Fibroblast of lung (primary cell): ENCODE measurements at places on chromosomes 16 and 17. TPM values are rescaled to one million over a fixed set of nuclear protein-coding genes. Genes with fewer than 3 reads are reported as not detected.

- no peak for DNase-seq
- no peaks in the 10 kb centered on the region for H3K4me1 ChIP-seq
- H3K36me3 ChIP-seq: no peaks in the 10 kb centered on the region
- no peak overlapping the region for H3K4me3 ChIP-seq
These were observed 137.9 kb downstream of the SOX9 start for GRCh38 chr17:72258711-72259110.

GRAP gene
- total RNA-seq: under 0.01 TPM in 1 of 2 replicates, not detected in the other

EVPLL gene
- not detected in 2 replicates for total RNA-seq

- no peaks in the 10 kb centered on the region for H3K27me3 ChIP-seq
- H3K36me3 ChIP-seq: no peaks in the 10 kb centered on the region
- no peak overlapping the region for H3K27ac ChIP-seq
- peak; percentile 45 for DNase-seq
These were observed 20.0 kb upstream of the KIF19 start for GRCh38 chr17:74305865-74306654.

CLN3 gene
- total RNA-seq: 19.3 and 23.3 TPM in 2 replicates

DNA sequence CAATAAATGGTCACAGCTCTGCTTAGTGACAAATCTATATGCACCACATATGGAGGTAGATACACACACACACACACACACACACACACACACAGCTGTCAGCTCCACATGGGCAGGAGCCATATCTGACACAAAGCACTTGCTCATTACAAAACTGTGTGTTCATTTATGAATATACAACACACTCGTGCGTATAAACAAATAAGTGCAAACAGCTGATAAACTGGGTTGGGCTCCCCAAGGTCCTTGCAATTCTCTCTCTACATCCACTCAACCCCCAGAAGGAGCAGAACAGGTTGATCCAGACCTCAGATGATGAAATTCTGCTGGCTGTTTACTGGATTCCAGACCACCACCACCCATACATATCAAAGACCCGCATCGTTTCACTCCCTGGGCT lies 140.7 kb downstream of the XYLT1 start:
- H3K36me3 ChIP-seq: no peaks in the 10 kb centered on the region
- H3K4me3 ChIP-seq: no peak overlapping the region
- no peak for DNase-seq
- H3K4me1 ChIP-seq: peaks cover 3% of the 10 kb centered on the region

GRCh38 chr16:1635070-1635469 lies 22.9 kb downstream of the CRAMP1 start:
- H3K4me3 ChIP-seq: no peak overlapping the region
- DNase-seq: no peak

DNA sequence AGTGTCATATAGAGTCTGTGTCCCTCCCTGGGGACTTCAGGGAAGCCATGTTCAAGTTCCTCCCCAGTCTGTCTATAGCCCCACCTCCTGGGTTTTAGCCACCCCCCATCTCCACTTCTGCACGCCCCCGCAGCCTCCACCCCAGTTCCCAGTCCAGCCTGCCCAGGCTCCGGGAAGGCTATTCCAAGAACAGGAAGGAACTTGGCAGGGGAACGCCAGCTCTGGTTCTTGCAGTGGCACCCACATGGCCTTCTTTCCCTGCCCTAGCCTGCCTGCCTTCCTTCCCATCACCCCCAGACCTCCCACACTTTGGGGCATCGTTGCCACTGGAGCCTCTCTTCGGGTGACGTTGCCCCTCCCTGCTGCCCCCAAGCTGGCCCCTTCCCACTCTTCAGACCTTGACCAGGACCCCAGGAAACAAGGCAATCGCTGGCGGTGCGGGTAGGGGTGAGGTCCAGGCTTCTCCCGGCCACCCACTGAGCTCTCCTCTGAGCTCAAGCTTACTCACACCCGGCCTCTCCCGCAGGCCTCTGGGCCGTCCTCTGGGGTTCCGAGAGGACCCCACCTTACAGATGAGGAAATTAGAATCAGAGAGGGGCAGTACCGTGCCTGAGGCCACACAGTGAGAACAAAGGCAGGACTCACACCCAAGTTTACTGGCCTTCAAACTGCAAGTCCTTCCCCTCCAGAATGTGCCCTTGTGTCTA lies 9.2 kb upstream of the CES4A start:
- H3K4me3 ChIP-seq: no peak overlapping the region
- H3K4me1 ChIP-seq: no peaks in the 10 kb centered on the region
- no peaks in the 10 kb centered on the region for H3K27me3 ChIP-seq
- no peak for DNase-seq

GRCh38 chr17:74690409-74690825 lies 22.3 kb downstream of the CD300LF start:
- no peaks in the 10 kb centered on the region for H3K4me1 ChIP-seq
- no peak overlapping the region for H3K4me3 ChIP-seq
- no peak overlapping the region for H3K27ac ChIP-seq
- H3K36me3 ChIP-seq: no peaks in the 10 kb centered on the region
- DNase-seq: no peak

CTF1 gene
- total RNA-seq: 1.8 and 5.3 TPM in 2 replicates

DNA sequence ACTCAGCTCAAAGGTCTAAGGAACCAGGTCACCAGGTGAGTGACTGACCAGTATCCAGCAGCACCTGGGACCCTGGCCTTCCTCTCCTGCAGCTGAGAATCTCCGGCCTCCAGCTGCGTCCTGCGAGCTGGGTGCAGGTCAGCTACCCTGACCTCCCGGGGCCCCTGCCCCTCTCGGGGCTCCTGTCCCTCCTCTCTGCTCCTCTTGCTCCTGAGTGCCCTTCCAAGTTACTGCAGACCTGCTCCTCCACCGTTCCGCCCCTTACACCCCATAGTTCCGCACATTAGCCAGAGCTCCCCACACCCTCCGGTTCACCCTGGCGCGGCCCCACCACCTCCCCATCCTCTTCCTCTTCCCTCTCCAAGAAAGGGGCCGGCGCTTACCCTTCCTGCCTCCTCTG lies 10.6 kb downstream of the FOXJ1 start:
- DNase-seq: no peak
- H3K4me1 ChIP-seq: no peaks in the 10 kb centered on the region
- H3K27ac ChIP-seq: no peak overlapping the region
- H3K27me3 ChIP-seq: peaks cover 28% of the 10 kb centered on the region

- no peak overlapping the region for H3K27ac ChIP-seq
- H3K27me3 ChIP-seq: no peaks in the 10 kb centered on the region
- DNase-seq: no peak
These were observed 7.5 kb downstream of the KRT12 start for GRCh38 chr17:40859536-40859935.

MYL11 gene
- not detected in 2 replicates for total RNA-seq

GRCh38 chr16:78705694-78706093 lies 606.2 kb downstream of the WWOX start:
- no peak overlapping the region for H3K4me3 ChIP-seq
- no peaks in the 10 kb centered on the region for H3K36me3 ChIP-seq
- H3K27ac ChIP-seq: no peak overlapping the region
- no peaks in the 10 kb centered on the region for H3K4me1 ChIP-seq
- peak; percentile 40 for DNase-seq

LAT gene
- total RNA-seq: 0.26 and 0.50 TPM in 2 replicates

GRCh38 chr17:28405632-28406472 lies at the start of gene SLC46A1:
Gene SLC46A1, minus strand, starts transcription at chr17:28406212. Its CDS starts 98 bp downstream, at chr17:28406114.
- peak within 1 kb of the TSS; percentile 70 for H3K4me3 ChIP-seq
- DNase-seq: no peak
- H3K4me1 ChIP-seq: peaks cover 2% of the 10 kb centered on the region
- no peaks in the 10 kb centered on the region for H3K27me3 ChIP-seq
- H3K36me3 ChIP-seq: no peaks in the 10 kb centered on the region

GRCh38 chr16:84911486-84912216 lies 91.9 kb downstream of the CRISPLD2 start:
- H3K4me3 ChIP-seq: no peak overlapping the region
- DNase-seq: peak; percentile 28
- H3K36me3 ChIP-seq: no peaks in the 10 kb centered on the region

CDRT15 gene
- not detected in 2 replicates for total RNA-seq

DNA sequence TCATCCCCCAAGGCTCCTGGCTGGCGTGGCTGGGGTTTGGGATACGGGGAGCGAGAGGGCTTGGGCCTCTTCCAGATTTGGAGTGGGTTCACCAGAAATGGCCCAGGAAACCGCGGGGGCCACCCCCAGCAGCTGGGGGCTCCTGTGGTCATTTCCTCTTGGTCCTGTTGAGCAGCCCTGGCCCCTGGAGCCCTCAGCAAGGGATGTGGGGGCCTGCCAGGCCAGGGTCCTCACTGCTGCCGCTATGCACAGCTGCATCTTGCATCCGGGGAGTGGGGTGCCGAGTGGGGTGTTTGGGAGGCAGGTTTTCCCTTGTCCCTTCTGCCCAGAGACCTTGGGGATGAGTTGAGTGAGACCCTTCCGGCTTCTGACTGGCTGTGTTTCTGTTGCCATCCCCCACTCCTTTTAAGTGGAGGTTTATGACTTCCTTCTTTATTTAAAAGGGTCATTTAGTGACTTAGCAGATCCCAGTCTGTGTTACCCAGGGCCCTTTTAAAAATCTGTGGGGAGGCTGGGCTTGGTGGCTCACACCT lies 319.8 kb downstream of the SEC14L1 start:
- peaks cover 13% of the 10 kb centered on the region for H3K4me1 ChIP-seq
- DNase-seq: no peak
- peaks cover 3% of the 10 kb centered on the region for H3K36me3 ChIP-seq
- no peak overlapping the region for H3K4me3 ChIP-seq
- peak overlapping the region; percentile 51 for H3K27ac ChIP-seq
- no peaks in the 10 kb centered on the region for H3K27me3 ChIP-seq

DNA sequence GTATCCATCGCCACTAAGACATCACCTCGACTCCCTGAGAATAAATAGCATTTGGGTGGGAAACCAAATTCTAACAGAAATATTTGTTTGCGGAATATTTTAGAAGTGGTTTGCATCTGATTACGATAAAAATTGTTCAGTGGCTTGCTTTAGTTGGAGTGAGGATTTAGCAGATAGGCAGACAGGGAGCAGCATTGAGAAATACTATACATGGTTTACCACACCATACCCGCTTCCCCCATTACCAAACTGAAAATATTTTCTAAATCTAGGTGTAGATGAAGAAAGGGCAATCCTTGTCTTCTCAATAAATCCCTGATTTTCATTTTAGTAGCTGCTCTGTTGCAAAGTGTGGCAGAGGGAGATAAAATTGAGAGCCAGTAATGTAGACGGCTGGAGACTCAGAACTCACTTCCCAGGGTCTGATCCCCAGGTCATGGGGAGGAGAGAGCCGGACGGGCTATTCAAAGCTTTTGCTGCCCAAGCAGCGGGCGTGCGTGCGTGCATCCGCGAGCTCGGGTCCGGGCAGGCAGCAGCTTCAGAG lies 808 bp upstream of the BAHCC1 start:
- H3K27me3 ChIP-seq: no peaks in the 10 kb centered on the region
- peaks cover 25% of the 10 kb centered on the region for H3K4me1 ChIP-seq
- no peak for DNase-seq
- no peaks in the 10 kb centered on the region for H3K36me3 ChIP-seq
- H3K27ac ChIP-seq: peak overlapping the region; percentile 34

AANAT gene
- not detected in 2 replicates for total RNA-seq

GRCh38 chr17:64679710-64680216 lies 17.7 kb upstream of the SMURF2 start:
- H3K4me3 ChIP-seq: peak overlapping the region; percentile 34
- peak; percentile 93 for DNase-seq
- peaks cover 37% of the 10 kb centered on the region for H3K4me1 ChIP-seq
- H3K36me3 ChIP-seq: no peaks in the 10 kb centered on the region

DNA sequence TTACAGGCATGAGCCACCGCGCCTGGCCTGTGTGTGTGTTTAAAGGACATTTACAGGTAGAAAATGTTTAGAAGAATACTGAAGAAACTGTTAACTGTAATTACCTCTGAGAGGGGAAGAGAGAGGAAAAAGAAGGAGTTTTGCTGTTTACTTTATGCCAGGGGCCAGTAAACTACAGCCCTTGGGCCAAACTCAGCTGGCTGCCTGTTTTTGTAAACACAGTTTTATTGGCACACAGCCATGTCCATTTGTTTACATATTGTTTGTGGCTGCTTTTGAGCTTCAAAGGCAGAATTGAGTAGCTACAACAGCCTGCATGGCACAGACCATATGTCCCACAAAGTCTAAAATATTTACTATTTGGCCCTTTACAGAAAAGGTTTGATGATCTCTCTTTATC lies 76.4 kb downstream of the GPR139 start:
- H3K4me3 ChIP-seq: no peak overlapping the region
- no peaks in the 10 kb centered on the region for H3K36me3 ChIP-seq
- H3K27ac ChIP-seq: no peak overlapping the region
- no peaks in the 10 kb centered on the region for H3K27me3 ChIP-seq

DNA sequence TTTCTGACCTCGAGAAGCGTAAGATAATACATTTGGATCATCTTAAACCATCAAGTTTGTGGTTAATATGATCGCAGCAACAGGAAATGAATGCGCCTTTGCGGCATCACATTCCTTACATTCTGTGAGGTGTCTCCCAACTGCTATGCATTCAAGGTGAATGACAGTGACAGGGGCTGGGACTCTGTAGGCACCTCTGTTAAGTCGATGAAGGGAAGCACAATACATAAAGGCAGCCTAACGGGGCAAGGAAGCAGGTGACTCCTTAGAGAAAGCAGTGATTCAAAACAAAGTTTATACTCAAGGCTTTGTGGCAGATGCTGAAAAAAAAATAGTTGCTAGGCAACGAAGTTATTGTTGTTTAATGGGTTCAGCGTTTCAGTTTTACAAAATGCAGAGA lies 21.6 kb upstream of the EVPL start:
- DNase-seq: peak; percentile 66
- H3K4me1 ChIP-seq: no peaks in the 10 kb centered on the region
- no peak overlapping the region for H3K27ac ChIP-seq
- H3K4me3 ChIP-seq: no peak overlapping the region
- peaks cover 18% of the 10 kb centered on the region for H3K36me3 ChIP-seq

- no peak overlapping the region for H3K27ac ChIP-seq
- DNase-seq: no peak
- no peaks in the 10 kb centered on the region for H3K27me3 ChIP-seq
These were observed 23.8 kb downstream of the ARHGAP17 start for GRCh38 chr16:24991349-24991748.

NT5C gene
- total RNA-seq: 25.7 and 29.9 TPM in 2 replicates

DNA sequence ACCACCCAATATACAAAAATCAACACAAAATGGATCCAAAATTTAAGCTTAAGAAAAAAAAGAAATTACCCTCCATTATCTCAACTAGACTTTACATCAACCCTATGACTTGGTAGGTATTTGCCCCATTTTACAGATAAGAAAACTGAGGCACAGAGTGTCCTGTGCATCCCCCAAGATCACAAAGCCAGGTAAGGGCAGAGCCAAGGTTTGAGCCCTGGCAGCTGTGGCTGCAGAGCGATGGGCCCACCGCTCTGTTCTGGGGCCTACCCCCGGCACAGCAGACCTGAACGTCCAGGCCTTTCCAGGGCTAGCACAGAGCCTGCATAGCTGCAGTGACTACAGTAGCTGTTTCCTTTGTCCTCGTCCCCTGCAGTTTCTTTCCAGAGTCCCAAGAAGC lies 417.6 kb downstream of the SOX9 start:
- H3K27ac ChIP-seq: no peak overlapping the region
- H3K36me3 ChIP-seq: no peaks in the 10 kb centered on the region
- H3K4me1 ChIP-seq: peaks cover 5% of the 10 kb centered on the region

NTN3 gene
- total RNA-seq: 1.3 and 2.1 TPM in 2 replicates

- H3K27me3 ChIP-seq: no peaks in the 10 kb centered on the region
- DNase-seq: no peak
- H3K4me1 ChIP-seq: no peaks in the 10 kb centered on the region
- H3K4me3 ChIP-seq: no peak overlapping the region
- H3K27ac ChIP-seq: no peak overlapping the region
These were observed 7.6 kb upstream of the EVPL start for GRCh38 chr17:76034428-76035350.

- no peaks in the 10 kb centered on the region for H3K27me3 ChIP-seq
- peak within 1 kb of the TSS; percentile 71 for H3K27ac ChIP-seq
- H3K4me3 ChIP-seq: peak within 1 kb of the TSS; percentile 94
- H3K4me1 ChIP-seq: no peaks in the 10 kb centered on the region
- H3K36me3 ChIP-seq: no peaks in the 10 kb centered on the region
- DNase-seq: peak; percentile 86
These were observed at the start of gene CRLF3 for GRCh38 chr17:30824356-30825145. Gene CRLF3, minus strand, starts transcription at chr17:30824692. Its CDS starts 41 bp downstream, at chr17:30824651.

CLEC10A gene
- total RNA-seq: not detected in 2 replicates
